Activated CD4-positive, alpha-beta memory T cell treated with anti-CD3 and anti-CD28 coated beads for 36 hours (primary cell): ENCODE measurements at places on chromosomes 5 and 9. TPM values are rescaled to one million over a fixed set of nuclear protein-coding genes. Genes with fewer than 3 reads are reported as not detected.

DNA sequence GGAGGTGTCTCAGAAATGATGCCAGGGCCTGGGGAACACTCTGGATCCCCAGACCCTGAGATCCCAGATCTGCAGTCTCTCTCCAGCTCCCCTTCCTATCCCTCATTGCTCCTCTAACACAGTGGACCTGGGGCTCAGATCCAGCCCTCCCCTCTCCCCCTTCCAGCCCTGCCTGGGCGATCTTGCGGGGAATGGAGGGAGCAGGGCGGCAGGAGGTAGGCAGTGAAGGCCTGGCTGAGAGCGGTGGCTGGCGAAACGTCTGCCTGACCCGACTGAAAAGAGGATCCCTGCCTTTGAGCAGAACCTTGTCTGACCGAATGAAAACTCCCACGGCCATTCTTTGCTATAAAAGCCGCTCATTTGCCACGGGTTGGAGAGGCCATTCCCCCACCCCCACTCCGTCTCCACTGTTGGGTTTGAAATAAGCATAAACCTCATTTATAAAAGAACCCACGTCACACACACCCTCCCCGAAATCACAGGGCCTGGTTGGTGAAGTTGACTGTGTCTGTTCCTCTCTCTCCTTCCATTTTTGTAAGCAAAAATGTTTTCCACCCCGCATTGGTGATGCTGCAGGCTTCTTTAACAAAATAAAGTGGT is 8.8 kb downstream of the MSX2 start:
- DNase-seq: no peak

- DNase-seq: peak; percentile 47
These were observed 100.4 kb downstream of the TTLL11 start for GRCh38 chr9:121992571-121993212.

GRCh38 chr5:9239626-9240025 is 306.2 kb downstream of the SEMA5A start:
- DNase-seq: no peak

DNA sequence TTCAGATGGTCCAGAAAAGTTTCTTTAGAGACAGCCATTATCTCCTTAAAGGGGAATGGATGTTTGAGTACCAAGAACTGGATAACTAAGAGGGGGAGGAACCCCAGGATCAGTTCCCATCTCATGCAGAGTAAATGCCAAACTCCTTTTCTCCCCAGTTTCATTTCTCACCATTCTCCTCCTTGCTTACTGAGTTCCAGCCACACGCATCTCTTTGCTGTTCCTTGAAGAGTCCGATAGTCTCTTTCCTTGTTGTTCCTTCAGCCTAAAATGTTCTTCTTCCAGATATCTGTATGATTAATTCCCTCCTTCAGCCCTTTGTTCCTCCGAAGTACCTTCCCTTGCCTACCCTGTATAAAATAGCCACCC is 30.0 kb downstream of the KDM4C start:
- no peak for DNase-seq

GRCh38 chr9:76572151-76572550 is 113.2 kb downstream of the GCNT1 start:
- DNase-seq: no peak

GRCh38 chr5:134436523-134437339 is 25.1 kb upstream of the CDKN2AIPNL start:
- DNase-seq: peak; percentile 84

Gene WHRN
- total RNA-seq: 4.4 TPM

Gene SAP30L
- total RNA-seq: 32.0 TPM
